ENCODE measurements at places on chromosomes 12 and 14. TPM values are rescaled to one million over a fixed set of nuclear protein-coding genes. Genes with fewer than 3 reads are reported as not detected.

DNA sequence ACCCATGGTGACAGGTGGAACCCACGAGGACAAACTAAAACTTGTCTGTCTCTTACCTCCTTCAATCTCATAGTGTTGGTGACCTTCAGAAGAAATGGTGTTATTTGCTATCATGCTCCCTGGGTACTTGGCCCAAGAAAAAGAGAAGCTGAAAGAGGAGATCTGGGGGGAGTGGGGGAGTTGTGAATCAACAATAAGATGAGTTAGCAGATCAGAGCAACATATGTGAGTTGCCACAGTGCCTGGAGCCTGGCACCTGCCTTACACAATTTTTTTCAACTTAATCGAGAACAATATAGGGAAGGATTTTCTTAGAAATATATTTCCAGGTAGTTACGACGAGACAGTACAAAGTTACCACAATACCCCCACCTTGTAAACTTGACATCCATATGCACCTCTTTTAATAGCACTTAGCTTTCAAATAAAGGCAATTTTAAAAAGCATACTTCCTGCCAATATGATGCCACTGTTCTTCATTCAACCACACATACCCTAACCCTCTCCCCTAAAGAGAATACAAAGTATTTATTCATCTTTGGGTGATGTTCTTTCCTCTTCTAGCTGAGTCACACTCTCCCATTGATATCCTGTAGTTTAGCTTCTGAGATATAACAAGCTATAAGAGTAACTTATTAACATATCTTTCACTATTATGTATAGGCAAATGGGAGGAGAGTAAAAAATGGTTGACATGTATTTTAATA lies 424.1 kb upstream of the OR4E1 start:
- DNase-seq = no peak

- DNase-seq = no peak
Observed at GRCh38 chr12:88225776-88226175, 83.7 kb downstream of the TMTC3 start.

DNA sequence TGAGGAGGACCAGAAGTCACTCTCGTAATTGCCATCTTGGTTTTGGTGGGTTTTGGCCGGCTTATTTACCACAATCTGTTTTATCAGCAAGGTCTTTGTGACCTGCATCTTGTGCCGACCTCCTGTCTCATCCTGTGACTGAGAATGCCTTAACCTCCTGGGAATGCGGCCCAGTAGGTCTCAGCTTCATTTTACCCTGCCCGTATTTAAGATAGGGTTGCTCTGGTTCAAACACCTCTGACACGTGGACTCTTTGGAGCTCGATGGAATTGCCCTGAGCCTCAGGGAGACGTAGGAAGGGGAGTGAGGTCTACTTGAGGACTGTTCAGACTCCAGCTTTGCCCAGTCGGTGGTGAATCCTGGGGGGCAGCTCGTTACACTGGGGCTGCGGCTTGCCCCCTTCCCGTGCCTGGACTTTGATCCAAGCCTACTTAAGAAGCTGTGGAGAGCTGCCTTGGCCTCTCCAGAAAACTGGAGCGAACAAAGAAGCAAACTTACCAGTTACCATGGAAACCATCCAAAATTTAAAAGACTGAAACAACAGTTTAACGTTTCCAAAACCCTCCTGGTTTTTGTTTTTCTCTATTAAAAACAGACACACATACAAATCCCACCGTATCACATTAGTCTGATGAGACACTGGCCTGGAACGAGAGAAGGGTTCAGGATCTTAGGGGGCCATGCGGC lies 28.0 kb downstream of the CALM1 start:
- no peak for DNase-seq

DNA sequence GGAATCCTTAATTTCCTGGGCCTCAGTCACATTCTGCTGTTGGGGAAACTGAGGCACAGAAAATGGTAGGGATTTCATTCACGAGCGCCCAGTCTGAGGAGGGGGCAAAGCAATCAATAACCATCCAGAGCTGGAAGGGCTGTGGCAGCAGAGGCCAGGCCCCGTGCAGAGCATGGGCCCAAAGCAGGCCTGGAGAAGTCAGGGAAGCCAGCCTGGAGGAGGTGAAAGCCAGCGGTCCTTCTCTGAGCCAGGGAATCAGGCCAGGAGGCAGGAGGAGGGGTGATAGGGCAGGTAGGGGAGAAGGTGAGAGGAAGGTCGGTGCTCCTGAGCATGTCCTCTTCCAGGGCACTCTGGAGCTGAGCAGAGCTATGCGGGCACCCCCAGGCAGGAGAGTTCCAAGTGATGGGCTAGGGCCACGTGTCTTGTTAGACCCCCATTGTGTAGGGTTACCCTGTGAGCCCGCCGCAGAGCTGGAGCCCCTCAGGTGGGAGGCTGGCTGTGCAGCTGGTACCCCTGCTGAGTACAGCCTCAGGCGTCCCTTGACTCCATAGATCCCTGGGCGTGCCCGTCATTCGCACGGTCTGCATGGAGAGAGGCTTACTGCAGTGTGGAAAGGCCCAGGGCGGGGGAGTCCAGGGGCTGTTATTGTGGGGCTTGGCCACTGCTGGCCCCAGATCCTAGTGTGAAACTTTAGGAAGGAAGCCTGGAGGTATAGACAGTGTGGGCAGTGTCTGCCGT lies 4.8 kb downstream of the TNFAIP2 start:
- DNase-seq = no peak

Gene GPR137C
- polyA plus RNA-seq = 2.7 TPM

All from H1 (cell line).